ENCODE measurements at places on chromosomes 16 and 17.
A peak's percentile ranks its signal among the peaks of the same experiment; 100 is the strongest.

DNA sequence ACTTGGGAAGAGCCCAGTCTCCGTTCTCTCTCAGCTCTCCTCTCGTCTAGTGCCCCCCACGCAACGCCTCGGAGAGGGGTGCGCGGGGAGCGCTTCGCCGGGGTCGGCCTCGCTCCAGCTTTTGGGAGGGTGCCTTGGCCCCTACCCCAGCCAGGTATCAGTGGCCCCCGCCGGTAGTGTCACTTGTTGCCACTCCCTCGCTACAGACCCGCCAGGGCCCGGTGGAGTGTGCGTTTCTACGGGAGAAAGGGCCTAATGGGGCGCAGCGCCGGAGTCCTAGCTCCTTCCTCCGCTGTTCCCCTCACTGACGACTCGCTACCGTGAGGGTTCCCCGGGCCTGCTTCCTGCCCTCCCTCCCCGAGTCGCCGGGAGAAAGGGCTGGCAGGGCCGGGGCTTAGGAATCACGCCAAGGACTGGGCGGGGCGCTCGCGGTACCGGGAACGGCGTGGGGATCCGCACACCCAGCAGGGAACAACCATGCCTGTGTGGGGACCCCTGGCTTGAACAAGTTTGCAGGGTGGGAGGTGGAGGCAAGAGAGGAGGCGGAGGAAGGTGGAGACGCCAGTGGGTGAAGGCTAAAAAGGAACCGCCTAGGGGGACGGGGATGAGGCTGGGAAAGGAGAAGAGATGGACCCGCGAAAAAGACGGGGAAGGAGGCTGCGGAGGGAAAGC lies 997 bp upstream of the CDH11 start:
- peak; percentile 81 for DNase-seq

GRCh38 chr17:1110862-1111598 lies 68.8 kb downstream of the ABR start:
- peak; percentile 98 for DNase-seq

DNA sequence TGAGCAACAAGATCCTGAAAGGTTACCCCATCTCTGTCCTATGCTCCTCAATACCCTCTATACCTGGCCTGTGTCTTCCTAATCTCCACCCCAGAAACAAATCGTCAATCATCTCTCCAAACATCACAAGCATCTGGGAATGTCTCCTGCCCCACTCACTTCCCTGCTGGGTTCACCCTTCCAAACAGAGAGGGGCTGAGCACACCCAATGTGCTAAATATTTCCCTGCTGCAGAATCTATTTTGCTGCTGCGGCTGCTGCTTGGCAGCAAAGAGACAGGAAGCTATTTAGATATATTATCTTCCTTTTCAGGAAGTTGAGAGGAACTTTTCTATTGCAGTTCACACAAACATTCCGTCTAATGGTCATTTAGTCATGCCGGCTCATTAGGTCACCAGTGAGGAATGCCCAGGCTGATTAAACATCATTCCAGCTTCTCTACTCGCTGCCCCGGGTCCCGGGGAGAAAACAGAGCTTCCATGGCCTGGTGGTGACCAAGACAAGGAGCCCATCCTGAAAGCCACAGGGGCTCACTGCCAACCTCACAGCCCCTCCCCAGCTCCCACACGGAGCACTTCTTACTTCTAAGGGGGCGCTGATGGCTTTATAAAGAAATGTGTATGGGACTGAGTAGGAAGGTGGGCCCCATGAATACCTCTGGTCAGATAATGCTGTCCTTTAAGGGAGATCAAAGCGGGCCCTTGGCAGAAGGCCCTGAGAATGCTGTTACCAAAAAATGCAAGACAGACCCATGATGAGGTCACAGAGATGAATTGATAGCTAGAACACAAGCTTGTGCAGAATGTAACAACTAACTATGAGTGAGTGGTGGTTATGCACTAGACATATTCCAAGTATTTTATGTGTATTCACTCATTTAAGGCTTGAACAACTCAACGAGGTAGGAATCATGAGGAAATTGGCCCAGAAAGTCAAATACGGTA lies 218.3 kb downstream of the SOX9 start:
- peak; percentile 98 for DNase-seq

DNA sequence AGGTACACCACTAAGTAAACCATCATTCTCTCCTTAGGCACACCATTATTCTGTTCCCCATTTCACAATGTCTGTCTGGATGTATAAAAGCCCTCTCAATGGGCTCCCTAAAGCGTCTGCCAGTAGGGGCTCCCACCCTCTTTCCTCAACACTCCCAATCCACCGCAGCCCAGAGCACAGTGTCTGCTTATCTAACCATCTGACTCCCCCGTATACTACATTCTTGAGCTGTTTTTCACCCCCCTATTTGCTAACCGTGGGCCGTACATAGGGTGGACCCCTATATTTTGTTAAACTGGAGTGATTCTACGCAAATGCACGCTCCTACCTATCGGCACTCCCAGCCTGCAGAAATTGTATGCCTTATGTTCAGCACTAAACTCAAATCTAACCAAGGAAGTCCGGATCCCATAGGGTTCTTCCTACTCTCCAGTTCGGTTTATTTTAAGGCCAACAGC lies 685 bp upstream of the PSMD3 start:
- DNase-seq, result peak; percentile 24

- no peak for DNase-seq
These were observed 50.0 kb downstream of the SOCS1 start for GRCh38 chr16:11205754-11206581.

GRCh38 chr17:56595831-56596690 lies 2.6 kb downstream of the NOG start:
- DNase-seq, result peak; percentile 68

- DNase-seq, result peak; percentile 23
These were observed 4.3 kb downstream of the SPDYE4 start for GRCh38 chr17:8753976-8754440.

DNA sequence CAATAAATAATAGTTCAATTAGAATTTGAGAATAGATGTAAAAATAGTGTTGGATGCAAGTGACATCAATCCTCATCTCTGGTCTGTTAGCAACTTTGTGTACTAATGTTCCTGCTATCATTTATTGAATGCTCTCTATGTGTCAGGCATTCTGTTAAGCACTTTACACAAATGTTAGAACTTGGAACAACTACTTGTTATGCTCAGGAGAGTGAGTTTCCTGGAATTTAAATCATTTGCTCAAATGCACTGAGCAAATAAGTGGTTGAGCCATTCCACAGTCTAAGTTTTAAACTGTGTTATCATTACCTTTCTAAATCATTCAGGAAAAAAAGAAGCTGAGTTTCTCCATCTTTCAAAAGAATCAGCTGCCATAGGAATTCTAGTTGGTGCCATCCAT lies 1327.3 kb upstream of the GOT2 start:
- DNase-seq, result no peak

DNA sequence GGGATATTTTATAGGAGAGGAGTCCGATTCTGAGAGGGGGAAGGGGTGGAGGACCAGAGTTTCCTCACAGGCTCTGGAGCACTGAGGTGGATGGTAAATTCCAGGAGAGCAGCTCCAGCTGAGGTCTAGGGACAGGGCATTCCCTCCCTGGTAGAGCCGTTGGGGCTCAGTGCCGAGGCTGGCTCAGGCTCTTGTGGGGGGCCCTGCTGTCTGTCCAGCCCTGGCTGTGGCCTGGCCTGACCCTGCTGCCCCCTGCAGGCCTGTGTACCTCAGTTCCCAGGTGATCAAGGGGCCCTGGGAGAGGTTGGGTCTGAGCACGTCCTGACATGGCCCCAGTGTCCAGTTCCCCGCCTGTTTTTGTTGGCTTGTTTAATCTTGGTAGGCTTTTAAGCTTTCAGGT lies 16.8 kb downstream of the ZNF750 start:
- DNase-seq, result no peak

GRCh38 chr16:88539261-88539651 lies 30.9 kb upstream of the ZC3H18 start:
- DNase-seq, result no peak

Data from fibroblast of skin of back (primary cell).